ENCODE measurements at places on chromosomes 12 and 14.

DNA sequence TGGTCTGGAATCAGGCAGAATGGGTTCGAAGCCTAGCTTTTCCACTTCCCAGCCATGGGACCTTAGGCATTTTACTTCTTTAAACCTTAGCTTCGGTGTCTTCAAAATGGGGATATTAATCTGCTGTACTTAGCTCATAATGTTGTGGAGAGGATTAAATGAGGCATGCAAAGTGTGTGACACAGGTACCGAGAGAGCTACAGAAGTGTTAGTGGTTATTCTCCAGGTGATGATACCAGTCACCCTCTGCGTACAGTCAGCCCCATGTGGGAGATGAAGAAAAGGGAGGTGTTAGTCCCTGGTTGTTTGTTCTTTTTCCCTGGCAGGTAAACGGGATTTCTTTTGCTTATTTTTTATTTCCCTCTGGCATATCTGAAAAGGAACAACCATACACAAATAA is 212.1 kb downstream of the PHLDA1 start:
- DNase-seq: no peak

DNA sequence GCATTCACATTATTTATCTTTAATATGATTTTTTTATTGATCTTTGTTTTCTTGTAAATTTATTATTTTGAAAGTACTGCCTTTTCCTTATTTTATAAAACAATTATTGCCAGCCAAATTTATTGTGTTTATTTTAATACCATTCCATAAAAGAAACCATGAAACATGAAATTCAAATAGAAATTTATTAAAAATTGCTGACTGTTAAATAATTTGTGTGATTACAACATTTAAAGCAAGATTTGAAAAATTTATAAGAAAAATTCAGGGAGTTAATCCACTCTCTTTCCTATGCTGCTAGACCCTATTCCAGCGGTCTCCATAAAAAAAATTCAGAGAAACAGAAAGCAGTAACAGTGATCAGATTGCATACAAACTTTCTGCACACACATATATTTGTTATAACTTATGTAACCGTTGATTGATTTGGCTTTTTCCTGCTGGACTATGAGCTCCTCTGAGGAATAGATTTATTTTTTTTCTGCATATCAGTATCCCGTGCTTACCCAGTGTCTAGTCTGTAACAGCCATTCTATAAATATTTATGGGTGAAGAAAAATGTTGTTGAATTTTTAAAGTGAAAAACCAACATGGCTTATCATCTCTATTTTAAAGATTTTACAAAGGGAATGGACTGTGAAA is 68.1 kb downstream of the LRRK2 start:
- no peak for DNase-seq

GRCh38 chr14:41419709-41420108 is 187.0 kb upstream of the LRFN5 start:
- no peak for DNase-seq

GRCh38 chr12:110578694-110579534 is 4.2 kb downstream of the PPTC7 start:
- DNase-seq: no peak

DNA sequence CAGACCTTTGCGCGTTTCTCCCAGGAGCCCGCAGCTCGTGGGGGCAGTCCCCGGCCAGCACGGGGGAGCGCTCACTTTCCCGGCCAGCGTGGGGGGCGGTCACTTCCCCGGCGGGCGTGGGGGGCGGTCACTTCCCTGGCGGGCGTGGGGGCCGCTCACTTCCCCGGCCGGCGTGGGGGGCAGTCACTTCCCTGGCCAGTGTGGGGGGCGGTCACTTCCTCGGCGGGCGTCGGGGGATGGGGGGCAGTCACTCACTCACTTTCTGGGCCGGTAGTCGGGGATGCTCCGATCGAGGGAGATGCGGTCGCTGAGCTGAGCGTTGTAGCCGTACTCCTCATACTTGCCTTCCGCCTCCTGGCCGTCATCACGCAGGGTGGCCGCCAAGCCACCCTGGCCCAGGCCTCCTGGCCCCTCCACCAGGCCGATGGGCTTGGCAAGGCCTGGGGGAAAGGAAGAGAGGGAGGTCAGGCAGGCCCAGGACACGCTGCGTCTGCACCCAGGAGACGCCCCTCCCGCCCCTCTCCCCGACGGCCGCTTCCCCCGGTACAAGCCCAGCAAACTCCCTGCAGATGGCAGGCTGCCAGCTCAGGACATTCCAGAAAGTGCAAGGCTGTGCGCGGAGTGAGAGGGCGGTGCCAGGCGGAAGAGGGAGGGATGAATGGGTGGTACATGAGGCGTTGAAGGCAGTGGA is 43.3 kb downstream of the GALNT9 start:
- DNase-seq: no peak

DNA sequence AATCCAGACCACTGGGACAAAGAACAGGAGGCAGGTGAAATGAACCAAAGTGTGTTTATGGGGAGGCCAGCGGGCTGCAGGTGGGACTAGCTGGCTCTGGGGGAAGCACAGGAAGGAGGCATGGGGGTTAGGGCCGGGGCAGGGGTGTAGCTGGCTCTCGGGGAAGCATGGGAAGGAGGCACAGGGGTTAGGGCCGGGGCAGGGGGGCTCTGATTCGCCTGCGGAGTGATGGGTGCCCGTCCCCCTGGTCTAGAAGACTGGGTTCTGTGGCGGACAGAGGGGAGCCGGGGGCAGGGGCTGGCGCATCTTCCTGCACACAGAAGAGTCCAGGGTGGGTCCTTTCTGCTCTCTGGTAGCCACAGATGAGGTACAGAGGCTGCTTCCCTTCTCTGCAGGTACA is 310.3 kb downstream of the TMEM121 start:
- no peak for DNase-seq

Data from hematopoietic multipotent progenitor cell treated with erythropoietin and hydrocortisone succinate and interleukin-3 and kit ligand, for 8 days (in vitro differentiated cells).